Ascending aorta (tissue), 2 donors: ENCODE measurements at places on chromosomes 16 and 17.

DNA sequence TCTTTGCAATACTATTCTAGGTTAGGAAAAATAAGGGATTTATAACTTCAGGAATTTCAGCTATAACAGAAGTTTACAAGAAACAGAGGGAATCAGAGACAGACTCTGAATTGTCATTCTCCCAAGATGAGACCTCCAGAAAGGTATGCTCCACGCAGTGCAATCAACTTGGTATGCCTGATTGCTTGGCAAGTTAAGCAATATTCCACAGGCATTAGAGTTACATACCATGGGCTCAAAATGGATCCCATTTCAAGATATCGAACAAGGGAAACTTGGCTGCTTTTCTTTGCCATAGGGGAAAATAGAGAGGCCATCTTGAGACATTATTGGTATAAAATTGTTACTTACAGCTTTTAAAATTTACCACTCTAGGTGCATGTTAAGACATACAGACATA lies 615.6 kb upstream of the SOX9 start:
- no peak for DNase-seq

DNA sequence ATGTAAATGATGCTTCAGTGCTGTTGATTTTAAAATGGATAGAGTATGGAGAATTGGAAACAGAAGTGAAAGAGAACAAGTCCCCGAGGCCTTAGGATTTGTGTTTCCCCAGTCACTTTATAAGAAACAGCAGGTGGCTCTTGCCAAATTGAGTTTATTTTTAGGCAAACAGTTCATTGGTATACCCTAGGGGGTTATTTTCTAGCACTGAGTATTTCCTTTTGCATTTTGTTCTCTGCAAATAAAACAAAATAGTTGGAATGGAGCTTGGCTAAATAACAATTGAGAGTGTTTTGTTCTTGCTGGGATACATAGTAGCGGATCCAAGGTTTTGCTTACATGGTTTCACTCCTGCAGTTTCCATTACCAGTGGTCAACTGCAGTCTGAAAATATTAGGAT lies 591.1 kb upstream of the C16orf82 start:
- no peak for DNase-seq

DNA sequence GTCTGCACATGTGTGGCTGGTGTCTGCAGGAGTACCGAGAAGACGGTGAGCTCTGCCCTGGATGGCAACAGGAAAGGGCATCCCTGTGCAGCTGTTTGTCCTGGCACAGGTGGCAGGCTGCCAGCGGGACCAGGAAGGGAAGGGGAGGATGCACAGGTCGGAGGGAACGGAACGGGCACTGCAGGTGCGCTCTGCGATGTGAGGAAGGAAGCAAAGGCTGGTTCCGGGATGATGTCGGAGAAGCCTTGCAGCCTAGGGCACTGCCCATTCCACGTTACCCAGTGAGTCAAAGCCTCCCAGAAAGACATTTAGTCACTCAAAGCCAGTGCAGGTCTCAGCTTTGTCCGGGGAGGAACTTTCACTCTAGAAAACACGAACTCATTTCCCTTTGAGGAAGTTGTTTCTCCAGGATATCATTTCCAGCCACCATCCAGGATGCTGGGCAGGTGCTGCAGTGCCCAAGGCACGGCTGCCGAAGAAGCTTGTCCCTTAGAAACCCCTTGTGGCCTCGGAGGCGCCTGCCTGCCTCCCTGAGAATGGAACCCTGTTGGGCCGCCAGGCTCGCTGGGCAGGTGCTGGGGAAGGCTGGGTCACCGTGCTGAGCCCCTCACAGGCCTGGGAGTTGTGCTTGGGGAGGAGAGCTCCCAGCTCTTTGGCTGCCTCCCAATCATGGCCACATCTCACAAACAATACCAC lies 4.5 kb upstream of the TMEM235 start:
- DNase-seq, result no peak

DNA sequence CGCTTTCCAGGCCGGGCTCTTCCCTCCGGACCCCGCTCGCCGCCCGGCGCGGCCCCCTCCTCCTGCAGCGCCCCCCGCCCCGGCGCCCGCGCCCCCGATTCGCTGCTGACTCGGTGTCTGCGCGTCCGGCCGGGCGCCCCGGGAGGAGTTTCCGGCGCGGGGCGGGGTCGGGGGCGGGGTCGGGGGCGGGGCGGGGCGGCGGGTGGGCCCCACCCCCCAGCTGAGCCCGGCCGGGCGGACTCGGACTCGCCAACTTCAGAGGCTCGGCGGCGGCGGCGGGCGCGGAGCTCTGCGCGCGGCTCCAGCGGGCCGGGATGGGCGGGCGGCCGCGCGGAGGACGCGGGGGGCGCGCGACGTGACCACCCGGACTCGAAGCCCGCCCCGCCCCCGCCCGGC lies at the start of gene METRNL:
METRNL (plus strand) TSS at position 258 of the 396 bp plus-strand sequence. CDS start 207 bp downstream, outside the sequence.
- DNase-seq, result no peak

DNA sequence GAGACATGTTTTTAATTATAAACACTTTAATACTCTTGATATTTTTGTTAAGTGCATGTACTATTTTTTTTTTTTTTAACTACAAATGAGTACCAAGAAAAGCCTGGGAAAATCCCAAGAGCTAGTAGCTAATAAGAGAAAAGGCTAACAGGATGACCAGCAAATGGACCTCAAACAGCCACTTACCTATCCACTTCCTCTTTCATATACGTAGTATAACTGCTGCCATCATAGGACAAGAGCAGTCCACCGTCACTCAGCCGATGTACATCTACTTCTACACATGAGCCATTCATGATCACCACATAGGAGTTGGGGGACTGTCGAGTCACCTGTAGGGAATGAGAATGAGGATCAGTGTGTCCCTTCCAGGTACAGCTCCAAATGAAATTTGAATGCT lies 128.0 kb upstream of the C17orf78 start:
- no peak for DNase-seq

DNA sequence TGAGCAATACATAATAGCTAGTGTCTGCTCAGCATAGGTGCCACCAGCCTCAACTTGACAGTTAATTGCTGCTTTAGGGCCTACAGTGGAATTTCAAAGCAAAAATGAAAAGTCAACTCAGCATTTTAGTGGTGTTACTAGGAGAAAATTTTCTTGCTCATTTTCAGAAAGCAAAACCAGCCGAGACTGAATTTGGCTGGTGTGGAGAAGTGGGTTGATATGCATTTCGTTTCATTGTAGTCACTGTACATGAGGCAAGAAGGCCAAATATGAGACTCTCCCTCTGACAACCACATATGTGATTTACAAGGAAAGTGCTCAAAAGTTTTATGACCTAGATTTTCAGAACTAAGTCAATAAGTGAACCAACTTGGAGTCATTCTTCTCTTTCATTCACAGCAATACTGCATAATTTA lies 54.0 kb downstream of the DUSP14 start:
- DNase-seq, result no peak

GRCh38 chr16:57194512-57194911 lies 8.4 kb downstream of the RSPRY1 start:
- no peak for DNase-seq

DNA sequence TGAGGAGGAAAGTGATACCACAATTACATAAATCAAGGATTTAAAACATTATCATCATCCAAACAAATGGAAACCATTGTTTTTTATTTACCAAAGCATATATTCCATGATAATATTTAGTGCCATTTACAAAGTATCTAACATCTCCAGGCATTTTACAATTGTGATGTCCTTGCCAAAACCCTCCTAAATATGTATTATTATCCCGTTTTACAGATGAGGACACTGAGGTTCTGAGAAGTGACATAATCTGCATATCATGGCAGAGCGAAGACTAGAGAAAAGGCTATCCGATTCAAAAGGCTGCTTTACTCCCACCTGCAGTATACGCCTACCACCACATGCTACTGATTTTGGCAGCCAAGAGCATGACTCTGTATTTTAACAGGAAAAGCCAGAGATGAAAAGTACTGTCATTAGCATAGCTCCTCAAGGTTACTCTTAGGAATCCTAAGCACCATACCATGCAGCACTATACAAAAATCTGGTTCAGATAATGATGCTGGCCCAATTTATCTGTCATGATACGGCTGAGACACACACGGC lies 301.4 kb downstream of the CA10 start:
- no peak for DNase-seq

GRCh38 chr17:82193520-82194220 lies 19.0 kb downstream of the CCDC57 start:
- no peak for DNase-seq

DNA sequence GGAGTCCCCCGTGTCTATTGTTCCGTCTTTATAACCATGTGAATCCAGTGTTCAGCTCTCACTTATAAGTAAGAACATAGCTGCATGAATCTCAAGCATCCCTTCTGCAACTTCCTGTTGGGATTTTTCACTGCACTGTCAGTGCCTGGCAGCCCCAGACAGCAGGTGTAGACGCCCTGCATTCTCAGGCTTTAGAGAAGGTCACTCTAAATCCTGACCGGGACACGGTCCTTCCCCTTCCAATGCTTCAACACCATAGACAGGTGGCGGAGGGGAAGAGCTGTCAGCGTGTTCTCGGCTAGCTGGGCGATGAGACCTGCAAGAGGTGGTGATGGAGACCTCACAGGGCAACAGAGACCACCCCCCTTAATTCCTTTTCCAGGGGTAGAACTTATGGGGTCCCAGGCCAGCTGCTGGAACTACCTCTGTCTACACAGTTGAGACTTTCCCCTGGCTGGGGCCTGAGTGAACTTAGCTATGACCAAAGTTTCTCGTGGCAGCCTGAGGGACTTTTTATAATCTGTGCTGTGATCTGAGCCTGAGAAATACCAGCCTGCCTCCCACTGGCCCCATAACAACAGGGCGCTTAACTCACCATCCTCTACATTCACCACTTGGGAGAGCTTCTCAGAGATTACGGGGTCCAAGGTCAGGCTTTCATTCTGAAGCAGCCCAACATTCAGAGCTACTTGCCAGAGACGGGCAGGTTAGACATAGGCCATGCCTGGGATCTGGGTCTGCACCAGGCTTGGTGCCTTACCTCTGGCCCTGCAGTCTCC lies 143.2 kb upstream of the TNRC6C start:
- DNase-seq, result no peak

- DNase-seq, result no peak
These were observed 21.9 kb downstream of the MAPK8IP3 start for GRCh38 chr16:1727651-1728624.

DNA sequence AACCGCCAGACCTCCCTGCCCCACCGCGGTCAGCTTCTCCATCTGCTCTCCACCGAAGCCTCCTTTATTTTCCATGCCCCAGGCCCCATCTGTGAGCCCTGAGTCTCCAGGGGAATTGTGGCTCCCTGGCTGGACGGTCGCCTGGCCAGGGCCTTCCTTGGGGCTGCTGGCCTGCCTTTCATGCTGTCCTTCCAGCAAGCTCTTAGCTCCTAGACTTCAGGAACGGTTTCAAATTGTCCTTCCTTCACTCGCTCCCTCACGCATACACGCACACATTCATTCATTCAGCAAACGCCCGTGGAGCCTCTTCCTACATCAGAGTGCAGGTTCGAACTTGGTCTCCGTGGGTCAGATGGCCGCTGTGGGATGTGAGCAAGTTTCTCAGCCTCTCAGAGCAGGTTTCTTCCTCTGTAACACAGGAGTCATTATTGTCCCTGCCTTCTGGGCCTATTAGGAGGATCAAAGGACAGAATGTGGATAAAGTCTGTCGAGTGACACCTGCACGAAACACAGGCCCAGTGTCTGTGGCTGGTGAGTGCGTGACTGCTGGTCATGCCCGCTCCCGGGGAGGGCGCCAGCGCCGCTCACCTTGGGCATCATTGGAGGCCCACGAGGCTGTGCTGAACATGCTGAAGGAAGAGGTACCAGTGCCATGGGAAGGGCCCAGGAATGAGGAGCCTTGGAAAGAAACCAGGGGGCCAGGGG lies 18.7 kb upstream of the GSE1 start:
- DNase-seq, result no peak

DNA sequence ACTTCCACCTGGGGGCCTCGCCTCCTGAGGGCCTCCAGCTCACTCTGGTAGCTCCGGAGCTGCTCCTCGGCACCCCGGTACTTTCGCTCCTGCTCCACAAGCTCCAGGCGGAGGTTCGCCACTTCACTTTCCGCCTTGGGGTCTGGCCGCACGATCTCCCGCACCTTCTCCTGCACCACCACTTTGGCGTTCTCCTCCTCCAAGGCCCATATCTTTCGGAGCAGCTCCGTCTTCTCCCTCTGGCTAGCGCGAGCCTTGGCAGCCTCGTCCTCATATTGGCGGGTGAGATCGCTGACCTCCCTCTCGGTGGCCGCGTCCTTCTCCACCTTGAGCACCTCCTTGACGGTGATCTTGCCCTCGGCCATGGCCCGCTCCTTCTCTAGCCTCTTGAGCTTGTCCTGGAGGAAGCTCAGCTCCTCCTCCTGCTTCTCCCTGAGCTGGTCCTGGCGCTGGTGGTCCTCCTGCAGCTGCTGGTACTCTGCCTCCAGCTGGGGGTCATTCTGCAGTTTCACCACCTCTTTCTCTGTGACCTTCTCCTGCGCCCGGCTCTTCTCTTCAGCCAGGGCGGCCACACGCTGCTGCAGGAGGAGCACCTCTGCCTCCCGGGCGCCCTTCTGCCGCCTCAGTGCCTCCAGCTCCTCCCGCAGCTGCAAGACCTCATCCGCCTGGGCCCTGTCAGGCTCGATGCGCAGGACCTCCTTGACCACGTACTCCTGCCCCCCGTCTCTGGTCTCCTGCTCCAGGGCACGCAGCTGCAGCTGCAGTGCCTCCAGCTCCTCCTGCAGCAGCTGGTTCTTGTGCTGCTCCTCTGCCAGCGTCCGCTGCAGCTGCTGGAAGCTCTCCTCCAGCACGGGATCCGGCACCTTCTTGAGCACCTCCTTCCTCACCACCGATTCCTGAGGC lies 37.9 kb downstream of the UBN1 start:
- no peak for DNase-seq

- no peak for DNase-seq
These were observed 49.9 kb upstream of the CPNE2 start for GRCh38 chr16:57042157-57043111.

GRCh38 chr17:81537343-81537855 lies 9.2 kb downstream of the FSCN2 start:
- DNase-seq, result no peak

- DNase-seq, result no peak
These were observed 160.4 kb downstream of the KCNJ2 start for GRCh38 chr17:70329721-70330120.

GRCh38 chr17:33520426-33521330 lies 227.6 kb upstream of the ASIC2 start:
- no peak for DNase-seq

GRCh38 chr17:76427501-76428231 lies 25.3 kb downstream of the UBE2O start:
- no peak for DNase-seq

GRCh38 chr16:19694989-19695388 lies 23.0 kb downstream of the KNOP1 start:
- no peak for DNase-seq

DNA sequence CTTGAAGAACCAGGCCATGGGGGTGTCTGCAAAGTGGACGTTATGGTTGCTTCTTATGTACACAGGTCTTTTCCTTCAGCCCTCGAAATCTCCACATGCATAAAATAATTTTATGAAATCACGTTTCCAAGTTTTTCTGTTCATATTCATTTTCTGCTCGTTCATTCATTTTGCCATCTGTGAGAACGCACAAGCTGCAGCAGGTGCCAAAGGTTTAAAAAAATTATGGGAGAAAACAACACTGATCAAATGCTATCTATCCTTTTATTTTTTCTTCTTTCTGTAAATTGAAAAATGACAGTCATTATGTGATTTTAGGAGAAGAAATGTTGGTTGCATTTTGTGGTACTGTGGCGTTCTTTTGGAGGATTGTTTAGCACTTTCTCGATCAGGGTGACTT lies 15.5 kb downstream of the SPACA3 start:
- DNase-seq, result no peak

- DNase-seq, result no peak
These were observed 8.4 kb downstream of the FBXO47 start for GRCh38 chr17:38958756-38959155.

- DNase-seq, result no peak
These were observed 34.5 kb upstream of the USP22 start for GRCh38 chr17:21077281-21077680.

GRCh38 chr17:55842405-55843158 lies 91.7 kb downstream of the PCTP start:
- DNase-seq, result no peak
